ENCODE measurements at places on chromosomes 1 and 21.

DNA sequence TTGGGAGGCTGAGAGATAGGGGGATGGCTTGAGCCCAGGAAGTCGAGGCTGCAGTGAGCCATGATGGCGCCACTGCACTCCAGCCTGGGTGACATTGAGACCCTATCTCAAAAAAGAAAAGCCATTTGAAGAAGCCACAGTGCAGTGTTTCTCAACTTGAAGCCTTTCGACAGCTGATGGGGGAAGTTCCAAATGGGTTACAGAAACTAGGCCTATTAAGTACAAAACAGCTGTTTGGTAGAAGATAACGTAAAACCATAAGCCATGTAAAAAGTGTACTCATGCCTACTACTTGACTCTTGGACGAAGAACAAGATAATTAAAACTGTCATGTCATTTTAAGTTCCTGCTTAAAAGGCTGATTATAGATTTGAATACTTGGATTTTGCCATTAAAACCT lies 16.6 kb downstream of the COPA start:
- no peak for DNase-seq

DNA sequence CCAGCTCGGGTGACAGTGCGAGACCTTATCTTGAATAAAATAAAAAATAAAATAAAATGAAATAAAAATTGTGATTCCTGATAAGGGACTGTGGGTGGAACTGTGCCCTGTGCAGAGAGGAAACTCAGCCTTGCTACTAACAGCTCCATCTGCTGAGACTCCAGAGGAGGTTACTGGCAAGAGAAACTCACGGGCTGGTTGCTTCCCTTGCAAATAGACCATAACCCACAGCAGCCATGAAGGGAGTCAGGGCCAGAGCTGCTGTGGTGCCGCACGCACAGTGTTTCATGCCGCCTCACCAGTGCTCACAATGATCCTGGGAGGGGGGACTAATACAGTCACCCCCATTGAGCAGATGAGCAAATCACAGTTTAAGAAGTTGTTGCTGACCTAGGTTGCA lies 13.7 kb downstream of the ZBTB17 start:
- DNase-seq = no peak

GRCh38 chr1:67700692-67701410 lies 15.8 kb downstream of the GADD45A start:
- no peak for DNase-seq

DNA sequence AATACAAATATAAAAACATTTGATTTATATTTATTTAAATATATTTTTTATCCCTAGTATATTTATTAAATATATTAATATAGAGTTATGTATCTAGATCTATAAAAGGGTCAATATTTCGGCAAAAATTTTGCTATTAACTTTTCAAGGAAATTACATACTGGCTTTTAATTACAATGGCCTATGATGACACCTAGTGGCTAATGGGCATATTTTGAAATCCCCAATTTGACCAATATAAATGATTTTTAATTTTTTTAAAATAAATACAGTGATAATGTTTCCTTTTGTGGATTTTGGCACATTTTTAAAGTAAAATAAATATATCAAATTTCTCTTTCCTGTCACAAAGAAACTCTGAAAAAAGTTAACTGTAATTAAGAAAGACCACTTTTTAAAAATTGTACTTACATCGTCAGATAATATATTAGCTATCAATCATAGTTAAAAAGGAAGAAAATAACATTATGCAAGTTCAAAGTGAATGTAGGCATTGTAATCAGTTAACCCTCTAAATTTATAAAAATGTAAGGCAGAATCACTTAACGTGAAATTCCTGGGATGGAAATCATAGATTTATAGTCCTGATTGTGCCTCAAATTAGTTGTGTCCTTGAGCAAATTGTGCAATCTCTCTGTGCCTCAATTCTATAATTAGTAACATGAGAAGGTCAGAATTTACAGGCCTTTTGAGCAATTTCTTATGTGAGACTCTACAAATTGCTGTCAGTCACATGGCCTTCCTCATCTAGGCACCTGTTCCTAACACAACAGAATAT lies 25.6 kb upstream of the RGS13 start:
- no peak for DNase-seq

DNA sequence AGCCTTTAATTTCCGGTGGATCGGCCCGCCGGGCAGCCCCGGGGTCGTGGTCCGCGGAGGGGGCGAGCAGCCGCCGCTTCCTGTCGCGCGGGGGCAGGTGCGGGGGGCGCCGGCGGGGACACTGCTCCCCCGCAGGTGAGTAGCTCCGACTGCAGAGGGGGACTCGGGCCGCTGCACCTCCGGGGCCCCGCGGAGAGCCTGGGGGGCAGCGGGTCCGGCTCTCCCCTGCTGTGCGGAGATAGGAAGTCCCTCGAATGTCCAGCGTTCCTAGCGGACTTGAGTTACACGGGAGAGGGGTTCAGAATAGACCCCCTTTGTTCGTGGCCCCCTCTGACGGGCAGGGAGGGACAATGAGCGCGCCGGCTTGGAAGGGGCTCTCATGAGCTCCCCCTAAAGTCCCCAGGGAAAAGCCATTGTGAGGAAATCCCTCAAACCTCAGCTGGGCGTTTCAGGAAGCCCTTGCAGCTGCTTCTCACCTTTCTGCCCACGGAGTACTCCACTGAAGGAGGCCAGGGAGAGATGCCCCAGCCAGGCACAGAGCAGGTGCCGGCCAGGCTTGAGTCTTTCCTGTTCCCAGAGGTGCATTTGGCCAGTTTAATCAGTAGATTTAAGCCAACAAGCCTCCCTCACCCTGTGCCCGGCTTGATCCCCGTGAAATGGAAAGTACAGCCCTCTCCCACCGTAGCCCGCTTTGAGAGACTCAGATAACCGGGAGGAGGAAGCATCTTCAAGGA lies 925 bp downstream of the PDE9A start:
- no peak for DNase-seq

DNA sequence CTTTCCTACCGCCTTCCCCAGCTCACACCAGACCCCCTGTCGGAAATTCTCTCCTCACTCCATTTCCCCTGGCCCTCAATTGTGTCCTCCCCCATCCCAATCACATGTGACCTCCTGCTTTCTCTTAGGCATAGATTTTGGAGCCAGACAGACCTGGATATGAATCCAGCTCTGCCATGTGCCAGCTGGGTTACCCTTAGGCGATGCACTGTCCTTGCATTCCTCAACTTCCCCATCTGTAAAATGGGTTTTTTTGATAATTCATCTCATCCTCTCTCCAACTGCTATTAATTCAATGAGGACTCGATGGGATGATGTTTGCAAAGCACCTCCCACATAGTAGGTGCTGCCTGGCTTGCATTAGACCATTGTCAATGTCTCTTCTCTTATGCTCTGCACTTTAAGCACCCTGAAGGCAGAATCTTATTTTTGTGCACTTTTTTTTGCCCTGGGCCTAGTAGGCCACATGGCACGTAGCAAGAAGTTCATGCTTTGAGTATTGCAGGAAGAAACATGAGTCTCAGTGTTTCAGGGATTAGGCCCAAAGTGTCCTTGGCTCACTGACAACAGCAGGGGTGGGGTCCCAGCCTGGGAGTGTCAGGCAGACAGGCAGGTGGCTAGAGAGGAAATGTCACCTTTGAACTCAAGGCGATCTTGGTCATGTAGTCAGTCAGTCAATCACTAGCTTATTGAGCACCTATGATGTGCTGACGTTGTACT lies 47.6 kb downstream of the TAS1R2 start:
- DNase-seq = no peak

- DNase-seq = no peak
Observed at GRCh38 chr1:99726407-99726806, 40.0 kb downstream of the FRRS1 start.

DNA sequence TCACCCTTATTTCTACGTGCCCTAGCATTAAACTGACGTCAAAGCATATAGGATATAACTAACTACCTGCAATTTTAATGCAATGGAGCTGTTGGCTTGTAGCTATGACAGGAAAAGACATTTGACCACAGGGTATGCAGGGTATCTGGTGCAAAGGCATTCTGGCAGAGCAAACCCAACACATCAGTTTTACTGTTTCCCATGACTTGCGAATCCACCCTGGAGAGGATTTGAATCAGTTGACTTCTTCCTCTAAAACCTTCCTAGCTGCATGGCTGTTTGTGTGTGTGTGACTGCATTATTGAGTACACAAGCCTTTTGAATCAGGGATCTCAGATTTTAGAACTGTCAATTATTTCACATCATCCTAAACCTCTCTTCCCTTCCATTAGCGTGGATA lies 41.7 kb upstream of the SYT14 start:
- no peak for DNase-seq

DNA sequence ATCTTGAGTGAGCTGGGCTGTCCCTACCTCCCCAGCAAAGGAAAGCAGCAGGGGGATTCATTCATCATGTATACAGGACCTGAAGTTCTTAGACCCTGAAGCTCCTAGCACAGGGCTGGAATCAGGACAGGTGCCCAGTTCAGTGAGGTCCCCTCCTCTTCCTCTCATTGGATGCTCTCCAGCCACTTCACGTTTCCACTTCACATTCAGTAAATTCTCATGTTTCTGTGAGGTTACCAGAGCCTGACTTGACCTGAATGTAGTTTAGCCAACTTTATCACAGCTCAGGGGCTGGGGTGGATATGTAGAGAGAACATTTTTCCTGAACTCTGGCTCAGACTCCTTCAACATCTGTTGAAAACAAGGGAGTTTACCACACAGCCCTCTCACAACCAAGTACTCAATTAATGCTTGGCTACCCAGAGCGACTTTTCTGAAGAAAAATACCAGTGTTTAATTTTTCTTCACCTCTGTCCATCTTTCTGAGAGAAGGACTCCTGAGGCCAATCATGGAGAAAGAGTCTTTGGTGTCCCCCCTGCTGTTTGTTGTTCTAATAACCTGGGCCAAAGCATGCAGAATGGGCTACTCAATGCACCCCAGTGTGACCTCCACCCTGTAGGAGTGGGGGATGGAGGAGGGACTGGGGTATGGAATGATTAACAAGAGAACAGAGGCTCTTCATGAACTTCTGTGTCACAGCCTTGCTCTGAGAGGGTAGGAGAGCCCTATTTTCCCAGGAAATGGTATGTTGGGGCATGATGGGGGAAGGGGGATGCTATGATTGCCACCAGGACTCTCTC lies 108.3 kb upstream of the FGGY start:
- DNase-seq = no peak

- no peak for DNase-seq
Observed at GRCh38 chr1:246680190-246680589, 44.0 kb upstream of the SCCPDH start.

DNA sequence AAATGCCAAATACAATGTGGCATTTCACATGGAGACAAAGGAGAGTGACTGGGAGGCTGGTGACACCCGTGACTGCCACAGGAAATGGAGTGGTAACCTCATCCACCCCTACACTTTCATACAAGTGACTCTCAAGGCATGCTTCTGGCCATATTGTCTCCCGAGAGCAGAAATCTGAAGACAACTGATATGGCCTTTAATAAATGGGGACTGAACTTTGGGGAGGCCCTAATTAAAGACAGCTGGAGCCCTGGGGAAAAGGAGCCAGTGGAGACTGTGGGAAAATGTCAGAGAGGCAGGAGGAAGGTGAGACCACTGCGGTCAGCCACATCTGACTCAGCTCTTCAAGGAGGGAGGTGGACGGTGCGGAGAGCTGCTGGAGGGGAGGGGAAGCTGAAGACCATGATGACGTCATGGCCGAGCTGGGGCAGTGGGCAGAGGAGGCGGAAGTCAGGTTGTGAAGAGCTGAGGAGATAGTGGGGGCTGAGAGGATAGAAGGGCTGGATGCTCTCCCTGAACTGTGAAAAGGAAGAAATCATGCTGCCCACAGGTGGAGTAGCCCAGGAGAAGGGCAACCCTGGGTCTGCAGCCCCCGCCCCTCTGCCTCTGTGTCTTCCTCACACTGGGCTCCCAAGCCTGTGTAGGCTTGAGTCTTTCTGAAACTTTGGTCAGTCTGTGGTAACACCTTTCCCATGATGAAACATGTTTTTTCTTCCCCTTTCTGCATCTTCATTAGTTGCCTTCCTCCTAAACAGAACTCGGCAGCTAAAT lies 14.0 kb upstream of the NCF2 start:
- DNase-seq = no peak

DNA sequence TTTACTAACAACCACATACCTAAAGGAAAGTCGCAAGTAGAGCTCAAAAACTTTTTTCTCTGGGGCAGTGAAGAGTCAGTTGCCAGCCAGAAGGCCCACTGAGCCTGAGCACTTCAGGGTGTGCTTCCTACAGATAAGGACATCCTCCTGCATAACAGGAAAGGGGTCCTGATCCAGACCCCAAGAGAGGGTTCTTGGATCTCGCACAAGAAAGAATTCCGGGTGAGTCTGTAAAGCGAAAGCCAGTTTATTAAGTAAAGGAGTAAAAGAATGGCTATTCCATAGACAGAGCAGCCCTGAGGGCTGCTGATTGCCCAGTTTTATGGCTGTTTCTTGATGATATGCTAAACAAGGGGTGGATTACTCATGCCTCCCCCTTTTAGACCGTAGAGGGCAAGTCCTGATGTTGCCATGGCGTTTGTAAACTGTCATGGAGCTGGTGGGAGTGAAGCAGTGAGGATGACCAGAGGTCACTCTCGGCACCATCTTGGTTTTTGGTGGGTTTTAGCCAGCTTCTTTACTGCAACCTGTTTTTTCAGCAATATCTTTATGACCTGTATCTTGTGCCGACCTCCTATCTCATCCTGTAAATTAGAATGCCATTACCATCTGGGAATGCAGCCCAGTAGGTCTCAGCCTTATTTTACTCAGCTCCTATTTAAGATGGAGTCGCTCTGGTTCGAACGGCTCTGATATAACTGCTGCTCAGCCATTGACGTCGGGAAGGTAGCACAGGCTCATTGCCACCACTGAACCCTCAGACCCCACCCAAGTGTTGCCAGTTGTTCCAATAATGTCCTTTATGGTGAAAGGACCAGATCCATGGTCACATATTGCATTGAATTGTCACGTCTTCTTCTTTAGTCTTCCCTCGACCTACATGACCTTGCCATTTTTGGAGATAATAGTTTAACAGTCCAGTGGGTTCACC lies 96.6 kb upstream of the ERRFI1 start:
- no peak for DNase-seq

DNA sequence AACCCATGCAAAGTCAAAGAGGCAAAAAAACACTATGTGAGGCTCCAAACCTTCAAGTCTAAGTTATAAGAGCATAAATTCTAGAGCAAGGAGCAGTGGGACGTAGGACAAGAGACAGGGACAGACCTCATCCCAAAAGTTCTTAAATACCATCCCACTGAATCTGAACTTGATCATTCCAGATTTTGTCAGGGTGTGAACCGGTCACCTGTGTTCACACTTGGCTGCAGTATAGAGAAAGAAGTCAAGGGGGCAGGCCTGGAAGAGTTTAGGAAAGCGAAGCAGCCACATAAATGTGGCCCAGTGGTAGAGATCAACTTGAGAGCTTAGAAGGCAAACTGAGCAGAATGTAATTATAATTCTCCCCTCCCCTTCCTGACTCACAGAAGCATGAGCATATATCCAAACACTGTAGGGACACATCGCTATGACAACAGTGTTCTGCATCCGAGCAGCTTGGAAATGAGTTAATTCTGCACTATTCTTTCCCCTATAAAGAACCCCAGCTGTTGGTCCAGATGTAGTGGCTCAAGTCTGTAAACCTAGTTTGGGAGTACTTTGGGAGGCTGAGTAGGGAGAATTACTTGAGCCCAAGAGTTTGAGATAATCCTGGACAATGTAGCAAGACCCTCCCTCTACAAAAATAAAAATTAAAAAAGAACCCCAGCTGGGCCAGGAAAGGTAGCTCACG lies 2.7 kb downstream of the AKR7A2 start:
- DNase-seq = no peak

All from stimulated activated CD8-positive, alpha-beta memory T cell treated with anti-CD3 and anti-CD28 coated beads, Interleukin-4, amount 100 ng/mL, for 1 hour (primary cell).